ENCODE measurements at places on chromosomes 5 and 9.

DNA sequence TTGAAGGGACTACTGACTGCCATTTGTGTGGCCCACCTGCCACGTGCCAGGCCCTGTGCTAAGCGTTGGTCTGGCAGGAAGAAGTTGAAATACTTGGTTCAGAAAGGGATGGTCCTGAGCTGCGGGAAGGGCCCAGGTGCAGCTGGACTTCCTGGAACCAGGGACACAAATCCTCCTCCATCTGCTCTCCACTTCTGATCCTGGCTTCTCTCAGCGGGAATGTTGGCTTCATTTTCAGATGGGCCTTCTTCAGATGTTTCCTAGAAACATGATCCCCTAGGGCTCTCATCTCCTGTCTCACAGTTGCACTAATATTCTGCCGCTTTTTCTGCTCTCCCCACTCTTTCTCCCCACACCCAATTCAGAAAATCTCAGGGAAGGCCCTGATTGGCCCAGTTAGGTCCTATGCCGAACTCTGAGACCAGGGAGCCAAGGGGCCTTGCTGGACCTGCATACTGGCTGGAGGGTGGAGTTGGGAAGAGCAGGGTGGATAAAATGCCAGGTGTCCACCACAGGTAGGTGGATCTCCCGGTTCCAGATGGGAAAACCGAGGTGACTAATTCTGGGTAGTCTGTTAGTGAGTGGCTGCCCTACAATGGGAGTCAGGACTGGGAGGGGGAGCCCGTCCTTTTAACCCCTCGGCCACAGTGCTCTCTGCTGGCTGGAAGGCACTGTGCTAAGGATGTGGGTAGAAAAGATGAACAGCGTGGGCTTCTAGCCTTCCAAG is 19.4 kb downstream of the PSAT1 start:
- DNase-seq = no peak

DNA sequence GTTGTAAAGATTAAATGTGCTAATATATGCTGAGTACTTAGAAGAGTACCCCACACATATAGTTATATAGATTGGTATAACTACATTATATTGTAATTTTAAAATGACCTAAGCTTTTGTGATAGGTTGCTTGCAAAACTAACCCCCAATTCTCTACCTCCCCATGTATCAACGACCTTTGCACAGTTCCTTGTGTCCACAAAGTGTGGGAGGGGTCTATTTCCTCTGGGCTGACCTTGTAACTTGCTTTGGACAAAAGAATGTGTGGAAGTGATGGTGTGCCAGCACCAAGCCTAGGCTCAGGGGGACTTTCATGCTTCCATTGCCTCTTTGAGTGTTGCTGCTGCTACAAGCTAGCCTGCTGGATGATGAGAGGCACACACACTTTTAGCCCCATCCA is 20.6 kb downstream of the C5 start:
- no peak for DNase-seq

GRCh38 chr9:87826331-87826730 is 56.3 kb upstream of the SPATA31E1 start:
- no peak for DNase-seq

GRCh38 chr5:23507278-23507685 is at the start of gene PRDM9:
Gene PRDM9 (plus strand): TSS chr5:23507609. CDS start chr5:23509034, 1,425 bp downstream.
- DNase-seq = no peak

- peak; percentile 69 for DNase-seq
These were observed at the start of gene FER for GRCh38 chr5:108747774-108748400. Gene FER (plus strand): TSS chr5:108747897. CDS start chr5:108798183, 50,286 bp downstream.

DNA sequence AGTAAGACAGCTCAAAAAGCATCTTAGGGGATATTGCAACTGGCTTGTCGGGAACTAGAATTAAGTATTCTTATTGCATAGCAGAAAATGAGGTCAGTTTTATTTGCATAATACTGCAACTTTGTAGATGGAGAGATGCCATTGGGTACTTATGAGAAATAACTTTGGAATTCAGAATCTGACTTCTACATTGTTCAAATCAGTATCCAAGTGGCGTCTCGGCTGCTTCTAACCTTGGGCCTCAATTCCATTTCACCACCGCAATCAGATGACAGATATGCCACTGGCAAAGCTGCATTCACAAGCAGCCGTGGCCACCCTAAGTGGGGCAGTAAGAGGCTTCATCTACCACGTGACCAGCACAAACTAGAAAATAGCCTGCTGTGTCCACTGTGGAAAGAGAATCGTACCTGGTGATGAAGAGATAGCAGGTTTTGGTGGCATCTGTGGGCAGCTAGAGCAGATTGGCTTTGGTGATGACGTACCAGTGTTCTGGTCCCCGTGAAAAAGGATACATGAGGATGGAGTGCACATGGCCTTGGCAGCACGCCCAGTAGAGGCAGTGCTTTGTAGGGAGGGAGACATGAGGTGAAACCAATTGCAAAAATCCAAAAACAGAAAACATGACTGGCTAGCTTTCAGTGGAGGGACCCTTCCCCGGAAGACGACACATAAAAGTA is 116.6 kb downstream of the KLHL3 start:
- DNase-seq = peak; percentile 96

- no peak for DNase-seq
These were observed 2.0 kb upstream of the GCNT4 start for GRCh38 chr5:75054134-75054930.

DNA sequence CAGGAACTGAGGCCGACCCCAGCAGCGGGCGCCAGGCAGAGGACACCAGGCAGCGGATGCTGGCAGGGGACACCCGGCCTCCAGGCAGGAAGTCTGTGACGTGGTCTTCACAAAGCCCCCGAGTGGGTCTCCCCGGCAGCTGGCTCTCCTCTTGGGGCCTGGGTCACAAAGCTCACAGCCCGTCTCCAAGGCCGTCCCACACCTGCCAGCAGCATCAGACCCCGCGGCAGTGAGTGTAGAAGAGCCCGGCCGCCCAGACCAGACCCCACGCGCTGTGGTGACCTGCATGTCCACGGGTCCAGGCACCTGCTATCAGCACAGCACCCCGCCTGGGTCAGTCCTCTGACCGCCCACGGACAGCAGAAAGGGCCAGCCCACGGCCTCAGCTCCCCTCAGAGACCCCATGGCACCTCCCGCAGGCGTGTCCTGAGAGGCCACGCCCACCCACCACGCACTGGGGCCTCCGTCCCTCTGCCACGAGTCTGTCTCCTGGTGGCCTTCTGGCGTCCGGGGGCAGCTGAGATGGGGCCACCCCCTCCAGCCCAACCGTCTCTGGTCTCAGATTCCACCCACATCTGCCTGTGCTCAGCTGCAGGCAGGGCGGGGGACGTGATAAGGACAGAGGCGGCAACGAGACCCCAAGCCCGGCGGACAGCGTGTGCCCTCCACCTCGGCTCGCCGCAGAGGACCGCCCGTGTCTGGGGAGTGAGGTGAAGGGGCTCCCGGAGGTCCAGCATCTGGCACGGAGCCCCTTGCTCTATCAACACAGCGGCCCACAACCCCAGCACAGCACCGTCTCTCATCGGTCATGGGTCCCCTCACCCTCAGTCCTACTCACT is 34.2 kb downstream of the EXD3 start:
- DNase-seq = no peak

GRCh38 chr5:177403102-177403791 is 2.8 kb upstream of the PFN3 start:
- peak; percentile 37 for DNase-seq

DNA sequence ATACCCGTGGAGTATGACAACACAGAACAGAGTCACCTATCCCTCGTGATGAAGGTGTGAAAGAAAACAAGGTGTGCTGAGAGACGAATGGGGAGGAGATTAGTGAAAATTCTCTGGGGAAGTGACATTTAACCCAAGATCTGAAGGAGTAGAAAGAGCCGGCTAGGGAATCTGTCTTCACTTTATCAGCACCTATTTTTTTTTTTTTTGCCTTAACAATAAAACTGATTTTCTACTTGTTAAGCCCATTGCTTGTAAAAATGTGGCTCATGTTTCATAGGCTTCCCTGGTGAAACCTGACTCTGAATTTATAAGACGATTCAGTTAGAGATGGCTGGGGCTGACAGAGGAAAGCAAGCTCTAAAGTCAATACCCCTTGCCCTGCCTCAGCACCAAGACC is 322.6 kb upstream of the MSX2 start:
- DNase-seq = no peak

DNA sequence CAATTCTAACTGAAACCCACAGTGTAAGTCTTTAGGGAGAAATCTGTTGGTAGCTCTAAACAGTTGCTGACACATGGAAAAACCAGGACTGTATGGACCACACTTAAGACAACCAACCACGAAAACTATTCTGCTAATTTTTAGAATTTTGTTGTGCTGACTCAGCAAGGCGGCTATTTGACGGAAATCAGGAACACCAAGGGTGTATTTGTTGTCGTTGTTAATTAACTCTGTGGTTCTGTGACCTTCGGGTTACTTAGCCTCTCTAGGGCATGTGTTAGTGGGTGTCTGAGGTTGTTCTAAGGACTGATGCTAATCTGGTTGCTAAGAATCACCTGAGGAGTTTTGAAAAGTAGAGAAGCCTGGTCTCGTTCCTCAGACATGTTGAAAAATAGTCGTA is 79.2 kb downstream of the ATP10B start:
- no peak for DNase-seq

DNA sequence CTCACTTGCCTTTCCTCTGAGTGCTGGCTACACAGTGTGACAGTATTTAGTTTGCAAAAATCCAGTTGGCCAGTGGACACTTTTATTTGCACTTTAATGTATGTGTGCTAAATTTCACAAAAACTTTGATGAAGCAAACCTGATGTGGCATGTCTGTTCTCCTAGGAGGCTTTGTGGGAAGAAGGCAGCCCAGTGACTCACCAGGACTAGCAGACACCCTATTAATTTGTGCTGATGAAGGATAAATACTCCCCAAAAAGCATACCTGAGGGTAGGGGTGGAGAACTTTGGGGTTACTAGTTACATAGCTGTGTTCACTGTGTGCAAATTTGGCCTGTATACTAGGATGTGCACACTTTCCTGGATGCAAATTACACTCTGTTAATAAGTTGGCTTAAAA is 39.3 kb upstream of the IPPK start:
- peak; percentile 9 for DNase-seq

DNA sequence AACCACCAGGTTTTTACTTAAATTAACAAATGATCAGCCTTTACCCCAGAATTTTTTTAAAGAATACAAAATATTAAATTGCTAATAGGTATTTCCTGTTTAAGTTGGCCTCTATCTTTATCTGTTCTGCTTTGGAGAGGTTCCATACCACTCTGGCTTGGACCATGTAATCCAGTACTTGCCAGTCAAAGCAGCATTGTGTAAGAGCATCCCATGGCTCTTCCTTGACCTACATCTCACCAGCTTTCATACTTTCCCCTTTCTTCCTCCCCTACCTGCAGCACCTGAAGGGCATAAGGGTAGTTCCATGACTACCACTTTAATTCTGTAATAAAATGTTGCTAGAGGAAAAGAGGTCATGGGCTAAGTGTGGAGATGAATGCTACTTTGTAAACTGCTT is 140.8 kb upstream of the MTAP start:
- DNase-seq = peak; percentile 57

GRCh38 chr5:9838916-9839315 is 208.8 kb upstream of the TAS2R1 start:
- DNase-seq = no peak

DNA sequence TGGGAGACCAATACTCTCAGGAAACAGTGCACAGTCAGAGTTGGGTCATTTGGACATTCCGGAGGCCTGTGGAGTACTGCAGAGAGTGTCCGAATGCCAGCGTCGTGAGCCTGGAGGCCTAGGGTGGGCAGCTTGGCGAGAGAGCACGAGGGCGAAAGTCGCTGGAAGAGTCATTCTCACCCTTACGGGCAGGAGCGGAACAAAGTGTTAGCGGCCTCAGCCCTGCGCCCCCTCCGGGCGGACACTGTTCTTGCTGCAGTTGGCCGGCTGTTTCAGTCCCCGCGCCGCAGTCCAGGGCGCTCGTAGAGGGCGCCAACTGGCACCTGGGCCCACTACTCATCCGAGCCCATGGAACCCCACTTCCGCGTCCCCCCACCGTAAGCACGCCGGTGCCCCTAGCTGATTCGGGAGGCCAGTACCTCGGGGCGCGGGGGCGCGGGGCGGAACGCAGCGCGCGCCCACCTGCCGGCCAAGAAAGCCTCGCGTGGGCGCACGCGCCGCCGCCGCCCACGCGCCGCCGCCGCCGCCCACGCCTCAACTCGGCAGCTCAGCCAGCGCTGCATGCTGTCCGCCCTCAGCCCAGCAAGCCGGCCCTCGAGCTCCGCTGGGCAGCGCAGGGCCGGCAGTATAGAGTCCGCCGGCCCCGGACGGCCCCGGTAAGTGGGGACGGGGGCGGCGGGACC is 99.7 kb upstream of the CCL21 start:
- peak; percentile 1 for DNase-seq

- no peak for DNase-seq
These were observed 33.5 kb upstream of the SUB1 start for GRCh38 chr5:32551865-32552264.

- DNase-seq = no peak
These were observed 34.2 kb upstream of the RASGRF2 start for GRCh38 chr5:80925931-80926330.

All from EH (cell line).